ENCODE measurements at places on chromosomes 11 and 22. TPM values are rescaled to one million over a fixed set of nuclear protein-coding genes. Genes with fewer than 3 reads are reported as not detected.

Gene APOL4
- 0.07 TPM for total RNA-seq

Gene MS4A7
- total RNA-seq = not detected

Gene SLC22A8
- not detected for total RNA-seq

Gene OR10A5
- total RNA-seq = not detected

Gene SF3B2
- 170 TPM for total RNA-seq

Gene DEPDC7
- total RNA-seq = 4.0 TPM

GRCh38 chr22:47342446-47342845 lies 580.0 kb downstream of the TBC1D22A start:
- no peak overlapping the region for H3K27ac ChIP-seq
- no peaks in the 10 kb centered on the region for H3K27me3 ChIP-seq
- peaks cover 3% of the 10 kb centered on the region for H3K4me1 ChIP-seq
- H3K36me3 ChIP-seq = no peaks in the 10 kb centered on the region

DNA sequence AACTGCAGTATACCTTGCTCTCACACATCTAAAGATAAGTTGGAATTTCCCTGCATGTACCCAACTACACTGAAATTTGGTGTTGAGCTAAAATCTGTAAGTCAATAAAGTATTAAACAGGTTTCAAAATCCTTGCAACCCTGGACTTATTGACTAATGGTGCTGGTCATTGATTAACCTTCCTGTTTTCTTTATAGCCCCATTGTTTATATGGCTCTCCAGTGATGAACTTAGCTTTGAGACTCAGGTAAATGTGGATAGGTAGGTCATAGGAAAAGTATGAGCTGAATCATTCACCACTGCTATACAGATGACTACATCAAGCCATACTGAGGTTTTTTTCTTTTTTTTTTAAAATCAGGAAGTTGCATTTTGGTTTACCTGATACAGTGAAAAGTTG lies 132.7 kb downstream of the FAT3 start:
- no peaks in the 10 kb centered on the region for H3K27me3 ChIP-seq
- no peaks in the 10 kb centered on the region for H3K4me1 ChIP-seq
- H3K4me3 ChIP-seq = no peak overlapping the region
- DNase-seq = peak; percentile 5
- H3K36me3 ChIP-seq = no peaks in the 10 kb centered on the region

DNA sequence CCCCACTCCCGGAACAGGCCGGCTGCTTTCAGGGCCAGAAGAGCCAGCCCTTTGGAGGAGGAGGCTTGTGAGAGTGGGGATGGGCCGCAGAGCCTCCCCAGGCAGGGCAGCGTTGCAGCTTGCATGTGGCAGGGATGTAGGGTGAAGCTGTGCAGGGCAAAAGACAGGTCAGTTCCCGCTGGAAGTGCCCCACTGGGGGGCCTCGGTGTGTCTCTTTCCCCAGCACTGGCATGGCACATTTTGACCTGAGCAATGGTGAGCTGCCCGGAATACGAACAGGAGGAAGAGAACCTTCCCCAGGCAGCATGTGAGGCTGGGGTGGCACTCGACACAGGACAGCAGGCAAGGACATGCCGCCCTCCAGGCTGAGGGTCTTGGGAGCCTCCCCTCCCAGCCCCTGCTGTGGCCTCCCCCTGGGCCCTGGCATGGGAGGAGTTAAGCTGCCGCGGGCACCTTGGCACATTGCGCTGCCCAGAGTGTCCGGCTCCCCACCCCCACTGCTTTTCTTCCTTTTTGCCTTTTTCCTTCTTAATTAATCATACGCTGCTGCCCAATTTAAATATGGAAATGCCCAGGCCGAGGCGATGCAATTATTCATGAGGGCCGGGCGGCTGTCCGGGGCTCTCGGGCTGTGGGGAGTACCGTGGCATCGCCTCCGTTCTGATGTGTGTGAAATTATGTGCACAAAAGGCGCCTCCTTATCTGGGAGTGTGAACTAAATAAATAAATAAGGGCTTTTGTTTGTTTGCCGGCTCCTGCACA lies 76.0 kb upstream of the WNT7B start:
- DNase-seq = peak; percentile 33
- H3K36me3 ChIP-seq = no peaks in the 10 kb centered on the region
- H3K27ac ChIP-seq = peak overlapping the region; percentile 91
- peaks cover 55% of the 10 kb centered on the region for H3K4me1 ChIP-seq
- no peaks in the 10 kb centered on the region for H3K27me3 ChIP-seq

DNA sequence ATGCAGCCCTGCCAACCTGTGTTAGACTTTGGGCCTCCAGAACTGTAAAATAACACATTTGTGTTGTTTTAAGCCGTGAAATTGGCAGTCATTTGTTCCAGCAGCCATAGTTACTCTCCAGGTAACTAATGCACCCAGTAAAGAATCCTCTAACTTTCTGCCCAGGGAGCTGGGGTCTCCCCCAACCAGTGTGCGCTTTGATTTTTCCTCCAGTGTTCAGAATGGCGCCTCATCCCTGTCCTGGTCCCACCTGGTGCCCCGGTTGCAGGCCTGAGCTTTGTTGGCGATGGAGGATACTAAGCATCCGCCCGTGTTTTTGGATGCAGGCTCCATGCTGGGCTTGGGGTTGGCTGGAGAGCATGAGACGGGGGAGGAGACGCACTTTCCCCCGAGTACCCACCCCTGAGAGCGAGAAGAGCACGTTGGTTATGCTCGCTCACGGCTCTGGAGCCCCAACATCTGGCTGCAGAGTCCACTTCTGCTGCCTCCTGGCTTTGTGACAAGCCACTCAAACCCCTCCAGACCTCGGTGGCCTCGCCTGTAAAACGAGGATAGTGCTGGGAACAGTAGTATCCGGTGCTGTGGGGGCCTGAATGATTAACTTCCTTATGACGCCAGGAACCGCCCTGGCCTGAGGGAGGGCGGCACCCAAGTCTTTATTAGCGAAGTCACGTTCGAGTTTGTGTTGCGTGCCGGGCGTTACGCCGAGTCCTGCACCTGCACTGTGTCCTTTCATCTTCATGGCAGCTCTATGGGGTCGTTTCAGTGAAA lies 25.8 kb downstream of the MRGPRD start:
- no peak overlapping the region for H3K4me3 ChIP-seq
- H3K36me3 ChIP-seq = no peaks in the 10 kb centered on the region
- H3K4me1 ChIP-seq = peaks cover 6% of the 10 kb centered on the region
- H3K27ac ChIP-seq = no peak overlapping the region
- peak; percentile 21 for DNase-seq

DNA sequence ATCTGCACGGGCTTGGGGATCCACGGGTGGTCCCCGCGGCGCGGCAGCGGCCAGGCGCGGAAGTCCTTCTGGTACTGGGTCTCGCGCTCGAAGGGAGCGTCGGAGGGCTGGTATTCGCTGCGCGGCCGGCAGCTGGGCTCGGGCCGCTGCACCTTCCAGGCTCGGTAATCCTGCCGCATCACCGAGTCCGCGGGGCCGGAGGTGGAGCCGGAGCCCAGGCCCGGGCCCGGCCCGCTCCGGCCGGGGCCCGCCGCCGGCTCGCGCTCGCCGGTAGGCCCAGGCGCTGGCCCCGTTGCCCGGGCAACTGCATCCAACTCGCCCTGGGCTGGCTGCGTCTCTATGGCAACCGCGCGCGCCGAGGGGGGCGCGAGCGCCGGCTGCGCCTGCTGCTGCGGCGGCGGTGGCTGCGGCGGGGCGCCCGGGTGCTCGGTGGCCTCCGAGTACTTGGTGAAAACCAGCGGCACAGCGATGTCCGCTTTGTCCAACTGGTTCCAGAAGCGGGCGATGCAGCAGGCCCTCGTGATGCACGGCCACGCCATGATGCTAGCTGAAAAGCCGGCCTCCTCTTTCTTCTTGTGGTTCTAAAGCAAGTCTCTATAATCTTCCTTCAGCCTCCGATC lies 897 bp downstream of the MAP6 start:
- H3K36me3 ChIP-seq = no peaks in the 10 kb centered on the region
- peaks cover 6% of the 10 kb centered on the region for H3K4me1 ChIP-seq
- DNase-seq = peak; percentile 15
- H3K27ac ChIP-seq = no peak overlapping the region
- H3K4me3 ChIP-seq = peak overlapping the region; percentile 51

- H3K27me3 ChIP-seq = peaks cover 2% of the 10 kb centered on the region
- no peak overlapping the region for H3K27ac ChIP-seq
- H3K4me3 ChIP-seq = no peak overlapping the region
- H3K4me1 ChIP-seq = peaks cover 28% of the 10 kb centered on the region
- no peaks in the 10 kb centered on the region for H3K36me3 ChIP-seq
- peak; percentile 48 for DNase-seq
These were observed 3.5 kb downstream of the ZDHHC24 start for GRCh38 chr11:66542362-66542761.

- no peaks in the 10 kb centered on the region for H3K36me3 ChIP-seq
- no peak overlapping the region for H3K4me3 ChIP-seq
- H3K27me3 ChIP-seq = no peaks in the 10 kb centered on the region
- no peaks in the 10 kb centered on the region for H3K4me1 ChIP-seq
- no peak for DNase-seq
These were observed 120.0 kb upstream of the LDLRAD3 start for GRCh38 chr11:35823742-35824298.

DNA sequence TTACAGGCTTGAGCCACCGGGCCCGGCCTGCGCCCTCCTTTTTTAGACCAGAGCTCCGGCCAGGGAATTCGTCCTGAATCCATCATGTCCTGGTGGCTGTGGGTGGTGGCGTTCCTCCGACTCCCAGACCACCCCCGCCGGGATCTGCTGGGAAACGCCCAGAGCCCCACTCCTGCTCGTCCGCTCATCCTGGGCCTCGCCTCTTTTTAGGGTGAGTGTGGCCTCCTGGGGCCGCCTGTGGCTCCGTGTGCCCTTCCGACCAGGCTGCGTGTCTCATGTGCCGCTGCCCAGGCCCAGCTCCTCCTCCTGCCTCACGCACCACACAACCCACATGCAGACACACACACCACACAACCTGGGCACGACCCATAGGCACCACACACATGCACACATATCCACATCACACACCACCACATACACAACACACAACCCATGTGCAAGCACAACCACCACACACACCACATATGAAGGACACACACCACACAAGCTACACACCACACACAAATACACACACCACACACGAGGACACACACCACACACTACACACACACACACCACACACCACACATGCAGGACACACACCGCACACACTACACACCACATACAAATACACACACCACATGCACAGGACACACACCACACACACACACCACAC lies 946.2 kb downstream of the BRD1 start:
- no peak overlapping the region for H3K4me3 ChIP-seq
- H3K36me3 ChIP-seq = no peaks in the 10 kb centered on the region
- no peaks in the 10 kb centered on the region for H3K4me1 ChIP-seq
- H3K27me3 ChIP-seq = no peaks in the 10 kb centered on the region
- H3K27ac ChIP-seq = no peak overlapping the region
- DNase-seq = no peak

DNA sequence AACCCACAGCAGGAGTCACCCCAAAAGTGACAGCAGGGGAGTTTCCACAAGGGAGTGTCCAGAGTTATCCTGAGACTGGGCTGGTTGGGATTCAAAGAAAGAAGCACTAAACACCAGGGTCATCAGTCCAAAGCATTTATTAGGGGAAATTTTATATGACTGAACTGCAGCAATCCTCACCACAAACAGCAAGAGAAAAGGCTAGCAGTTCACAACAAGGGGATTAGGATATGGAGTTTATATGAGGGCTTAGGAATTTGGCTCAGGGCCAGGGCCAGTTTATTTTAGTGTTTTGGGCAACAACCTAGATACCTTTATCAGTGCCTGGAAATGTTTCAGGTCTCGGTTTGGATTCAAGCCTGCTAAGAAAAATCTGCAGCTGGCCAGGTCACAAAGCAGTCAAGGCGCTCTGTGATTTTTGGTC lies 4.6 kb upstream of the TMEM126A start:
- H3K36me3 ChIP-seq = no peaks in the 10 kb centered on the region
- no peaks in the 10 kb centered on the region for H3K27me3 ChIP-seq
- no peak overlapping the region for H3K4me3 ChIP-seq
- no peak for DNase-seq
- H3K4me1 ChIP-seq = no peaks in the 10 kb centered on the region

DNA sequence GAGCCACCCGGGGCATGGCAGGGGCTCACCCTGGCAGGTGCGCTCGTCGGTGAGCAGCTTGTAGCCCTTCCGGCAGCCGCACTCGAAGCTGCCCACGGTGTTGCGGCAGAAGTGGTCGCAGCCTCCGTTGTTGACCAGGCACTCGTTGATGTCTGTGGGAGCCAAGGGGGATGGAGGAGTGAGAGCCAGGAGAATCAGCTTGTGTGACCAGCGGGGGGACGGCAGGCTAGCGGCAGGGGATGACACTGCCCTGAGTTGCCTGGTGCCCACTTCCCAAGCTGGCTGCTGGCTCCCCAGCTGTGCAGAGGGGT lies 44.7 kb upstream of the TTLL12 start:
- no peak overlapping the region for H3K4me3 ChIP-seq
- H3K4me1 ChIP-seq = no peaks in the 10 kb centered on the region
- H3K36me3 ChIP-seq = no peaks in the 10 kb centered on the region
- no peak overlapping the region for H3K27ac ChIP-seq

DNA sequence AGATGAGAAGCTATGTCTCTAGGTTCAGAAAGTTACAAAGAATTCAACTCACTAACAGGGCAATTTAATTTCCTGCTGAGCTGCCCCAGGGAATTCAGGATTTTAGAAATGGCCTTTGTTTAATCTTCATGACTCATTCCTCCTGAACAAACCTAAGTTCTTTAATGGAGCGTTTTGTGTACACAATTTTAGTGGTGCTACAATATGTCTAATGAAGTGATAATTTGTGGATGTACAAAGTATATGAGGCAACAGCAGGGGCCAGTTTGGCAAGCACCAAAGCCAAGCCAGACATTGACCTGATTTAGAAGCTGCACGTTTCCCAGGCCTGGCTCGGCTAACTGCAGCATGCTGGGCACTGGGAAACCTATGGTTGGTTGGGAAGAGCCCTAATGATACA lies 34.4 kb upstream of the HEPHL1 start:
- peak; percentile 48 for DNase-seq
- no peaks in the 10 kb centered on the region for H3K4me1 ChIP-seq
- H3K27me3 ChIP-seq = no peaks in the 10 kb centered on the region
- no peak overlapping the region for H3K27ac ChIP-seq
- no peak overlapping the region for H3K4me3 ChIP-seq

GRCh38 chr11:112465433-112466024 lies 204.9 kb upstream of the PLET1 start:
- no peaks in the 10 kb centered on the region for H3K4me1 ChIP-seq
- H3K27ac ChIP-seq = no peak overlapping the region
- no peaks in the 10 kb centered on the region for H3K36me3 ChIP-seq
- DNase-seq = no peak
- no peaks in the 10 kb centered on the region for H3K27me3 ChIP-seq
- no peak overlapping the region for H3K4me3 ChIP-seq

Data from astrocyte (in vitro differentiated cells and primary cell).